WTC11 (cell line): ENCODE measurements at places on chromosomes 16 and 17. TPM values are rescaled to one million over a fixed set of nuclear protein-coding genes. Genes with fewer than 3 reads are reported as not detected.

- no peak for DNase-seq
- no peaks in the 10 kb centered on the region for H3K27me3 ChIP-seq
- H3K27ac ChIP-seq = no peak overlapping the region
- no peak overlapping the region for H3K4me3 ChIP-seq
- H3K36me3 ChIP-seq = no peaks in the 10 kb centered on the region
- no peaks in the 10 kb centered on the region for H3K4me1 ChIP-seq
These were observed 22.2 kb downstream of the KRT23 start for GRCh38 chr17:40915199-40915661.

TPSG1 gene
- total RNA-seq = not detected in 3 replicates

DNA sequence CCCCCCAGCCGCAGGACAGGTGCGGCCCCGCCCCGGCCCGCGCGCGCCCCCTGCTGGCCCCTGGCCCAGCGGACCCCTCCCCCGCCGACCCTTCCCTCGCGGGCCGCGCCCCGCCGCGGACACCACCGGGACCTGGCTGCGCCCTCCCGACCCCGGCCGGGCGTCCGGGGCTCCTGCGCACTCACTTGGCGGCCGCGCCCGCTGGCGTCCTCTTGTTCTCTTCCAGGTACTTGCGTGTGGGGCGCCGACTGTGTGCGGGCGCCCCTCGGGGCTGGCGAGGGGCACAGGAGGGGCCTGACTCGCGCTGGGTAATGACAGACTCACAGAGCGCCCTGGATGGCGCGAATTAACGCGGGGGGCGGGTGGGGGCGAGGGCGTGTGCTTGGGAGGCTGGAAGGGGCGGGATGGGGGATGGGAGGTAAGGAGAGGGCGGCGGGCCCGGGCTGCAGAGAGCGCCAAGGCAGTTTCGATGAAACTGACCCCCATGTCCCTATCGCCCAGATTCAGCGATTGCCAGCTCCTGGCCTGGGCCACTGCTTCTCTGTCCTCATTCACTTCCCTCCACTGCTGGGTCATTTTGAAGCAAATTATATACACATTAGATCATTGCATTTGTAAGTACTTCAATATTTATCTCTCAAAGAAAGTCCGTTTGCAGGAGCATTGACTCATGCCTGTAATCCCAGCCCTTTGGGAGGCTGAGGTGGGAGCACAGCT is 445 bp upstream of the DBNDD1 start:
- H3K27ac ChIP-seq = peak overlapping the region; percentile 97
- no peaks in the 10 kb centered on the region for H3K27me3 ChIP-seq
- DNase-seq = peak; percentile 70
- peak overlapping the region; percentile 82 for H3K4me3 ChIP-seq
- peaks cover 34% of the 10 kb centered on the region for H3K4me1 ChIP-seq

DNA sequence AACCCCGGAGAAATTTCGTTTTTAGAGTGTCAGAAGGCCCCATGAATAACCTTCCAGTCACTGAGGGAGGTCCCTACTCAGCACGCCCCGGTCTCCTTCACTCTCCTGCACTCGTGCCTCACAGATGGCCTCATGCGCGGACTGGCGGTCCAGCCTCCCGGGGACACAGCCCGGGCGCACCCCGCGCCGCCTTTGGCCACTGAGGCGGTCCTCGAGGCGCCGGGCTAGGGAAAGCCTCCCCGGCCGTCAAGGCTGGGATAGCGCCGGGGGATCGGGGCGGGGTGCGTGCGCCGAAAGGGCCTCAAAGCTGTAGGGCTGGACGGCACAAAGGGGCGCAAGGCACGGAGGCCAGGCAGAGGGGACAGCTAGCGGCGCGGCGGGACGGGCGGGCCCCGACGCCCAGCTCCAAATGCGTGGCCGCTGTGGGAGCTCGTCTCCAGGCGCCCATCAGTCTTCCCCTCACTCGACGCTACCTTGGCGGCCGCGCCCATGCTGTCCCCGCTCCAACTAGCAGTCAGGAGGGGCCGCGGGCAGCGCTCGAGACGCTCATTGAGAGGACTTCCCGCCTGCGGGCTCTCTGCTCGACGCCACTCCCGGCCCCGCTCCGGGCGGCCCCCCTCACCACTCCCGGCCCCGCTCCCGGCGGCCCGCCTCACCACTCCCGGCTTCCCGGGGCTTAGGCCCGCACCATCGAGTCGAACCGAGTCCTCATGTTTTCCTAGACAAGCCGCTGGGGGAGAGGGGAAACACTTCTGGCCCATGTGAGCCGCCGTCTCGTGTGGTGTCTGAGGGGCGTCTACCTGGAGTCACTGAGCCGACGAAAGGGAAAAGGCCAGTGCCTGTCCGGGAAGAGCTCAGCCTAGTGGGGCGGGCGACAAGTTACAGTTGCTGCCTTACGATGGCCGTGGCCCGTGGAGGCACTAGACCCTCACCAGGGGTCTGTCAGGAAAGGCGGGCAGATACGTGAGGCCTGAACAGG is at the start of gene USP6:
Gene USP6, plus strand, starts transcription at position 360 of the 979 bp plus-strand sequence. CDS start 14,336 bp downstream, outside the sequence.
- peaks cover 11% of the 10 kb centered on the region for H3K4me1 ChIP-seq
- peaks cover 5% of the 10 kb centered on the region for H3K36me3 ChIP-seq
- DNase-seq = peak; percentile 25
- no peak within 1 kb of the TSS for H3K4me3 ChIP-seq
- H3K27ac ChIP-seq = no peak within 1 kb of the TSS

GRCh38 chr17:29240968-29241963 is 5.4 kb upstream of the CRYBA1 start:
- no peaks in the 10 kb centered on the region for H3K36me3 ChIP-seq
- no peaks in the 10 kb centered on the region for H3K27me3 ChIP-seq
- peaks cover 27% of the 10 kb centered on the region for H3K4me1 ChIP-seq
- peak; percentile 24 for DNase-seq
- no peak overlapping the region for H3K4me3 ChIP-seq

GRCh38 chr16:48158296-48158695 is 2.5 kb upstream of the ABCC12 start:
- H3K36me3 ChIP-seq = no peaks in the 10 kb centered on the region
- no peak for DNase-seq
- no peak overlapping the region for H3K27ac ChIP-seq

GRCh38 chr16:72997141-72997542 is 50.8 kb downstream of the ZFHX3 start:
- H3K4me3 ChIP-seq = no peak overlapping the region
- DNase-seq = no peak
- peaks cover 5% of the 10 kb centered on the region for H3K27me3 ChIP-seq
- peaks cover 16% of the 10 kb centered on the region for H3K36me3 ChIP-seq
- H3K4me1 ChIP-seq = peaks cover 23% of the 10 kb centered on the region
- H3K27ac ChIP-seq = no peak overlapping the region

KRTAP1-5 gene
- total RNA-seq = not detected in 3 replicates

DNA sequence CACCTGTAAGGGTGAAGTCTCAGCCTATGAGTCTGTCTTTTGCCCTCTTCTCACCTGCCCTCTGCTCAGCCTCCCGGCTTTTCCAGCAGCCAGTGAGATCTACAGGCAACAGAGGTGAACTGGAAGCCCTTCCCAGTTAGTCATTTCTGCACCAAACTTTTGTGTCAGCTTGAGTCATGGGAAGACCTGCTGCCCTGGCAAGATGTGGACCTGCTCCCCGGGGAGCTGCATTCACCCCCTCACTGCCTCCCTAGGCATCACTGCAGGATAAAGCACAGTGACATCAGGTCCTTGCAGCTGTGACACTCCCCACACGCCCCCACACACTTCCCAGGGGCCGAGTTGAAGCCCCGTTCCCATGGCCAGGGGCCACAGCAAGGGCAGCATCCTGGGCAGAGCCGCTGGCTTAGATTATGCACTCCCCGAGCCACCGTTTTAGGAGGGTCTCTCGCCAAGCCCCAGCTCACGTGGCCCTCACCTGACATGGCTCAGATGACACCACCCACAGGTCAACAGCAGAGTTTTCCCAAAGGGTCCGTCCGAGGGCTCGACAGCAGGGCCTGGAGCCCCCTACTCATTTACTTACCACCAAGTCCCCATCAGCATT is 6.5 kb upstream of the ABR start:
- DNase-seq = no peak
- H3K4me1 ChIP-seq = peaks cover 22% of the 10 kb centered on the region
- no peaks in the 10 kb centered on the region for H3K36me3 ChIP-seq
- H3K4me3 ChIP-seq = peak overlapping the region; percentile 30; the same call in 1 of the 2 replicates
- H3K27me3 ChIP-seq = peaks cover 33% of the 10 kb centered on the region

DNA sequence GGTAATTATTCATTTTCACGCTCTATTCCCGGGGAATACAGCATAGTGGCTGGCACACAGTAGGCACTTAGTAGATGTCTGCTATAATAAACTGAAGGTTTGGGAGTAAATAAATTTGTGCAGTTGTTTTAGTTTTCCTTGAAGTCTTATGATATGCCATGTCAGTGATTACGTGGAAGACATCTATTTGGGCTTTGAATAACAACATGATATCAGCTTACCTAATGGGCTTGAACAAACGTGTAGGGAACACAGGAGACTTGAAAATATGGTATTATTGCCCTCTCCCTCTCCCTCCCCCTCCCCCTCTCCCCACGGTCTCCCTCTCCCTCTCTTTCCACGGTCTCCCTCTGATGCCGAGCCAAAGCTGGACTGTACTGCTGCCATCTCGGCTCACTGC is 36.3 kb upstream of the NETO2 start:
- H3K36me3 ChIP-seq = peaks cover 36% of the 10 kb centered on the region
- H3K4me3 ChIP-seq = no peak overlapping the region
- H3K27me3 ChIP-seq = peaks cover 4% of the 10 kb centered on the region; the same call in 1 of the 2 replicates
- no peak overlapping the region for H3K27ac ChIP-seq

DNA sequence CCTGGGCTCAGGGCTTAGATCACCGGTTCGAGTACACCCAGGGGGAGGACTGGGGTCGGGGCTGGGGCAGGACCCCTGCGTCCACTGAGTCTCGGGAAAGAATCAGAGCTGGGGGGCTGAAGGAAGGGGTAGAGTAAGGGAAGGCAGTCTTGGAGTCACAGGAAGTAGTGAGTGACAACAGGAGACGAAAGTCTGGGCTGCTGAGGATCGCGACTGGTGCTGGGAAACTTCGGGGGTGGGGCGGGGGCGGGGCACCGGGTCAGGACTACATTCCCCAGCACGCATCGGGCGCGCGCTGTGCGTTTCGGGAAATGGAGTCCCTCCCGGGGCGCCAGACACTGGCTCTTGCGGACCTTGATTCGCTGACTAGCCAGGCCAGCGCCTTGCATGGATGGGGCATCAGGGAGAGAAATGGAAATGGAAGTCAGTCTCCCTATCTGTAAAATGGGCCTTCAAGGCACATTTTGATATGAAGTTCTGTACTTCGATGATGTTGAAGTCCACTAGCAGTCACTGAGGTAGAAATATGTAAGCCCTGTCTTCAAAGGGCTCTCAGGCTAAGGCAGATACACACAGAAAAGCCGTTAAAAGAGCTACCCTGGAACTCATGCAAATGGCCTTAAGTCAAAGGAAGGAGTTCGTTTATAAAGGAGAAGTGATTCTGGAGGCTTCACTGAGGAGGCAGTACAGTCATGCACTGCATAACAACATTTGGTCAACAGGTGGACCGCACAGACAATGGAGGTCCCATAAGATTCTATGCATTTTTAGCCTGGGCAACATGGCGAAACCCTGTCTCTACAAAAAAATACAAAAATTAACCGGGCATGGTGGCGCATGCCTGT is 697 bp downstream of the CTF1 start:
- H3K27ac ChIP-seq = peak overlapping the region; percentile 99
- peaks cover 46% of the 10 kb centered on the region for H3K27me3 ChIP-seq
- no peaks in the 10 kb centered on the region for H3K36me3 ChIP-seq
- peak; percentile 94 for DNase-seq
- H3K4me1 ChIP-seq = peaks cover 24% of the 10 kb centered on the region
- peak overlapping the region; percentile 86 for H3K4me3 ChIP-seq

DNA sequence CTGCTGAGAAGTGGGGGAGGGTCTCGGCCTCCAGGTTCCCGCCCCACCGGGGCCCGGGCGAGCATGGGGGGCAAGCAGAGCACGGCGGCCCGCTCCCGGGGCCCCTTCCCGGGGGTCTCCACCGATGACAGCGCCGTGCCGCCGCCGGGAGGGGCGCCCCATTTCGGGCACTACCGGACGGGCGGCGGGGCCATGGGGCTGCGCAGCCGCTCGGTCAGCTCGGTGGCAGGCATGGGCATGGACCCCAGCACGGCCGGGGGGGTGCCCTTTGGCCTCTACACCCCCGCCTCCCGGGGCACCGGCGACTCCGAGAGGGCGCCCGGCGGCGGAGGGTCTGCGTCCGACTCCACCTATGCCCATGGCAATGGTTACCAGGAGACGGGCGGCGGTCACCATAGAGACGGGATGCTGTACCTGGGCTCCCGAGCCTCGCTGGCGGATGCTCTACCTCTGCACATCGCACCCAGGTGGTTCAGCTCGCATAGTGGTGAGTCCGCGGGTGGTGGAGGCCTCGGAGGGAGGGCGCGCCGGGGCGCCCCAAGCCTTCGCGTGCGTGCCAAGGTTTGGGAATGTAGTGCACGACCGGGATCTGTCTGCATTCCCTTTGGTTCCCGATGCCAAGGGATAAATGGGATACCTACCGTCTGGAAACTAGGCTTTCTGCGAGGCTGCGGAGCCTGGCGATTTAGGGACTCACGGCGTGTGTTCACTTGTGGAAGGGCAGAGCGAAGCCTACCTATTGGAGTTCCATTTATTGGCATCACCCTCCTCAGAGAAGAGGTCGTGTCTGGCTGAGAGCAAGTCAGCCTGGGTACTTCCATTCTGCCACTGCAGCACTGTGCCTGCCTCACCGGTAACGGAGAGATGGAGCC is 1.0 kb downstream of the ZNRF1 start:
- H3K27me3 ChIP-seq = peaks cover 5% of the 10 kb centered on the region
- peaks cover 51% of the 10 kb centered on the region for H3K4me1 ChIP-seq
- DNase-seq = peak; percentile 78
- H3K4me3 ChIP-seq = peak overlapping the region; percentile 85
- H3K27ac ChIP-seq = peak overlapping the region; percentile 27; the same call in 1 of the 2 replicates
- H3K36me3 ChIP-seq = peaks cover 4% of the 10 kb centered on the region; the same call in 1 of the 2 replicates

GRCh38 chr16:85350973-85351372 is 238.7 kb upstream of the CIBAR2 start:
- no peak overlapping the region for H3K27ac ChIP-seq
- peaks cover 26% of the 10 kb centered on the region for H3K4me1 ChIP-seq
- DNase-seq = no peak
- peaks cover 13% of the 10 kb centered on the region for H3K36me3 ChIP-seq
- no peaks in the 10 kb centered on the region; the same call in 1 of the 2 replicates for H3K27me3 ChIP-seq
- H3K4me3 ChIP-seq = no peak overlapping the region

EVI2A gene
- total RNA-seq = 0.09 to 0.16 TPM (median 0.15 TPM) in 3 replicates

GRCh38 chr17:43734376-43734775 is 24.2 kb downstream of the SOST start:
- peaks cover 20% of the 10 kb centered on the region for H3K4me1 ChIP-seq
- peaks cover 3% of the 10 kb centered on the region for H3K27me3 ChIP-seq
- H3K36me3 ChIP-seq = peaks cover 22% of the 10 kb centered on the region
- DNase-seq = no peak
- no peak overlapping the region for H3K27ac ChIP-seq
